ENCODE measurements at places on chromosomes 5 and 9.

DNA sequence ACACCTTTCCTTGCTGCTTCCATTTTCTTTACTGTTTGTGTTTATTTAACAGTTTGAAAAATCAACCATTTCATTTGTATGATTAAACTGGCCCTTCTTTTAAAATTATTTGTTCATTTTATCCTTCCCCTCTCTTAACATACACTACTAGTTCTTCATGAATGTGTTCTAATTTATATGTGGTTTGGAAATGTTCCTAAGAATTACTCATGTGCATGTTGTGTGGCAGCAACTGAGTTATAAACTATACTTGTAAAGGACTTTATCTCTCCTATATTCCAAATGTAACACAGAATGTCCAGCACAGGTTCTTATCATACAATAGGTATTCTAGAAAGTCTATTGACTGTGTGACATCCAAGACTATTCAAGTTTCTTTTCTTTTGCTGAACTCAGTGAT, 358.2 kb upstream of the MEF2C start:
- DNase-seq, result no peak

GRCh38 chr9:129173296-129174101, 4.6 kb downstream of the IER5L start:
- no peak for DNase-seq

GRCh38 chr5:58740956-58741355, 158.1 kb downstream of the RAB3C start:
- no peak for DNase-seq

GRCh38 chr9:127614961-127615360, 2.9 kb downstream of the STXBP1 start:
- no peak for DNase-seq

DNA sequence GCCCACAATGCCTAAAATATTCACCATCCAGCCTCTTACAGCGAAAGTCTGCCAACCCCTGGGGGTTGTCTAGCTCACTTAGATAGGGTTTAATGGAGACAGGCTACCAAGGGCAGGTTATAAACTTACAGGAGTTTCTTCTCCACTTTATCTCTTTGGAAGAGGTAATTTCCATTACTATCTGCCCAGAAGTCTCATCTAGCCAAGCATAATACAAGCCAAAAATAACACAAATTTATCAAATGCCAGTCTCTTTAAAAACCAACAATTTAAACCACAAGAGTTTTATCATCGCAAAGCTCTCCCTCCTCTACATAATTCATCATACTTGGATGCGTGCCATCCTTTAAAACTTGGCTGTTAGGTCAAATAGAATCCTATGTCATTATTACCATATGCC, 6.2 kb downstream of the RBM22 start:
- DNase-seq, result no peak

GRCh38 chr5:178421699-178422399, 168.3 kb downstream of the COL23A1 start:
- DNase-seq, result no peak

DNA sequence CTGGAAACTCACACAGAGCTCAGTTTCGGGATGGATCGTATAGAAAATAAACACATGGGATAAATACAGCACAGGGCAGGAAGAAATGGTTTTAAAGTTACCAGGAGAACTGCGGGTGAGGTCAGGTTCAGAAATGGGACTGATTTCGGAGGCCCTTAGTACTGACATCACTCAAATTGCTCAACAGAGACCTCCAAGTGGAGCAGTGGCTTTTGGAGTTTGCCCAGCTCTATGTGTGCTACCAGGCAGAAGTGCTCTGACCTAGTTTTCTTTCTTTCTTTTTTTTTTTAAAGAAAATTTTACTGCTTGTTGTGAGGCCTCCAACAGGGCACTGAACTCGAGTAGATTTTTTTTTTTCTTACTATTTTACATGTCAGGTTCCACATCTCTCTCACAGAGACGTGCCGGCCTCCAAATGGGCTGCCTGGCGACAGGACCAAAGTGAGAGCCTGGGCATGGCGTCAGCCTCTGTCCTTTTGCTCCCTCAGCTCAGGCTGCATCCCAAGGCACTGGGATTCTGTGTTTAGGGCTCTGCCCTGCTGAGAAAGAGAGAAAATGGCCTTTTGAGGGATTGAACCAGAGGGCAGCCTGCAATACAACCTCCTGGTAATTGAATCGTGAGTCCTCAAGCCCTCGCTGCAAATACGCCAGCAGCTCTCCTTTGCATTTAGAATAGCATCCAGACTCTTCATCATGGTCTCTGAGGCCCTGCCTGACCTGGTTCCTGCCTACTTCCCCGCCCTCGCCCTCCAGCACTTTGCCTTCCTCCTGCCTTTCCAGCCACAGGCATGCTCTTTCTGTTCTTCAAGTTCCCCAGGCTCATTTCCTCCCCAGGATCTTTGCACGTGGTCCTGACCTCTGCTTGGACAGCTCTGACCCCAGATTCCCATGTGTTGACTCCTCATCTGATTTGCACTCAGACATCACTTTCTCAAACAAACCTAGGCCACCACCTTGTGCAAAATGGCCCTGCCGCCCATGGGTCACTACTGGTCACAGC, 173.5 kb downstream of the FGF1 start:
- no peak for DNase-seq

- no peak for DNase-seq
Observed at GRCh38 chr5:107955321-107955720, 284.6 kb upstream of the EFNA5 start.

GRCh38 chr5:89313044-89313443, 430.1 kb upstream of the MEF2C start:
- no peak for DNase-seq

DNA sequence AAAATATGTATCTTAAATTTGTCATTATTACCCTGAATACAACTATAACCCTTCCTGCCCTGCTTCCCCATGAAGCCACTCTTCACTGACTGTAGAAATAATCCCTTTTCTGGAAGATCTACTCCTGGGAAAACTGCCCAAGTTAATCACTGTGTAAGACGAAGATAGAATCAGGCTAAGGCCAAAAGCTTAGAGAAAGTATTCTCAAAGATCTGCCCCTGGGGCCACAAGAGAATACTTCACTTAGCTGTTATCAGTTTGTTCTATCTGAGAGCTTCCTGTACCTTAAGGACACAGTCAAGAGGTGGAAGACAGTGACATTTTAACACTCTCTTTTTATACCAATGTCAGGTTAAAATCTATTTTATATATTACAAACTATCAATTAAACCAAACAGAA, 33.8 kb downstream of the RNF145 start:
- DNase-seq, result no peak

DNA sequence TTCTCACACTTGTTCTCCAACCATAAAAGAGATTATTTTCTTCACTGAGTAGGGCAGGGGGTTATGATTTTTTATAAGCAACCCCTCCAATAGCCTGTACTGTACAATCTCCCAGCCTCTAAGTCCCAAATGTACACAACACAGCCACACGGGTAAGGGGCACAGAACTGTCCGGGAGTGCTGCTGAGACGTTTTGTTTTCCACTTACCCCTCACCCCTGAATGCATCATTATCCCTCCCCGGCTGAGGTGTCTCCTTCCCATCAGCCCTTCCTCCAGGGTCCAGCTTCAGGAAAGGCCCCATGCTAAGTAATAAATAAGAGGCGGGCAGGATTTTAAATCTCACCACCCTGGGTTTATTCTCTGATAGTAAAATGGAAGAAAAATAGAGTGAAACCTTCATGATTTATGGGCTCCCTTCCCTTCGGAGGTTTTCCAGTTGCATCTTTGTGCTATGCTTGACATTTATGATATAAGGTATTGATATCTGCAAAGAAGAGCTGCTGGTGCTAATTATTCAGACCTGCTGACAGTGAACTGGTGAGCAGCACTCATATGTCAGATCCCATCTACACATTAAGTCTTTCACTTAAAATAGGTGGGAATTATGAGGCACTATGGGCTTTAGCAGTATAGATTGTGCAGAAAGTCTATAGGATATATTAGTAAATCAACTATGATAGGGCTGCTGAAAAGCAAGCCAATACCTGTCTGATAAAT, 67.2 kb upstream of the MEGF10 start:
- no peak for DNase-seq

DNA sequence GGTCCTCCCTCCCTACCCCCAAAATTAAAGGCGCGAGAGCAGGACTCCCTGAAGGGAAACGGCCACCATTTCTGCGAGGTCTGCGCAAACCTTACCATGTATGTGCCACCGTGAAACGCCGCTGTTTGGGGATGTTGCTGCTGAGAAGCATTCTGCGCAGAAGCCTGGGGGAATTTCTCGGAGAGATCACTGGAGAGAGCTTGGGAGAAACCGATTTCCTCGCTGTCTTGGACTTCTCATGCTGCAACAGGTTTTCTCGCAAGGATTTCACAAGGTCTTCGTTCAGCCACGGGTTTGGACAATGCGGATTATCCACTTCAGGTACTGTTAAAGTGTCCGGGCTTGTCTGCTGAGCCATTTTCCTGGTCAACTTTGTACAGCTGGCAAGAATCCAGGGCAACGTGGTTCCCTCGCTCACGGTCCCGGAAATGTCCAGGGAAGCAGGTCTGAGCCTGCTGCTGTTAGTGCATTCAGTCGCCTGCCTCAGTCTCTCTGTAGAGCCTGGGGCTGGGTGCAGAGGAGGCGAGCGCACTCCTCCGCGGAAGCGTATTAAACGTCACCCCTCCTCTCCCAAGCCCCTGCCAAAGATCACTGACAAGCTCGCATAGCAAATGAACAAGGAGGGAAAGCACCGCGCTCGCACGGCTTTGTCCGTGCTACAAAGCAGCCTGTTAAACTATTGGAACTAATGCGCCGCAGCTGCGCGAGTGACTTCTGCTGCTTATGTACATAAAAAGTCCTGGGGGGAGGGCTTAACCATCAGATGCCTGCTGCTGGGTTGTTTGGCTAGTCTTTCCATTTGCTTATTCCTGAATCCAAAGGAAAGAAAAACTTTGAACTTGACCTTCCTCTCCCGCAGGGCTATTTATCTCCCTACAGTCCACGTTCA, 125.1 kb downstream of the PDE4D start:
- DNase-seq, result no peak

DNA sequence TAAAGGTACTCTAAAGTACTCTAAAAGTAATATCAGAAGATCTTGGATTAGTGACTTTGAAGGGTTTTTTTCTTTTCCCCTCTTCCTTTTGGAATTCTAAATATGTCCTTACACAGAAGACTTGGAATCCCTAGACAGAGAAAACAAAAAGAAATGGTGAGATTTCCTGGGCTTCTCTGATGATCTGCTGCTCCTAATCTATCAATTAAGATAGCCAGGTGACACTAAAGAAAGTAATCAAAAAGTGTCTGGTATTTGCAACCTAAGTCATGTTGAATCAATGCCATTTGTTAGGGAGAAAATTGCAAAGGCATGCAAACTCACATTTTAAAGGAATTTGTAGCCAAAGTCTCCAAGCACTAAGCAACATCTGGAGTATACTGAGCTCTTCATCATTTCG, 29.5 kb upstream of the MYO10 start:
- DNase-seq, result no peak

DNA sequence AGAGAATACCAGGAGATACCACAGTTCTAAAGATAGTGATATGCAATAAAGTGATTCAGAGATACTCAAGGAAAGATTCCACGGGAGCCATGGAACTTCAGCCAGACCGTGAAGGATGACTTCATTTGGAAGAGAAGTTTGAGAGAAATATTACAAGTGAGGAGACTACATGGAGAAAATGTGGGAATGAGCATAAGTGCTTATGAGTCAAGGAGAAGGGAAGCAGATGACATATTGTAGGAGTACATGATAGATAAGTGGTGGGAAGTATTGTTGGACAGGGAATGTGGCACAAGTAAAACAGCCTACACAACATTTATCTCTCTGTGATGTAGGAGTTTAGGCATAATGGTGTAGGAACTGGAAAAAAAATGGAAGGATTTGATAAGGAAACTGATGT, 122.1 kb upstream of the FBXL17 start:
- no peak for DNase-seq

DNA sequence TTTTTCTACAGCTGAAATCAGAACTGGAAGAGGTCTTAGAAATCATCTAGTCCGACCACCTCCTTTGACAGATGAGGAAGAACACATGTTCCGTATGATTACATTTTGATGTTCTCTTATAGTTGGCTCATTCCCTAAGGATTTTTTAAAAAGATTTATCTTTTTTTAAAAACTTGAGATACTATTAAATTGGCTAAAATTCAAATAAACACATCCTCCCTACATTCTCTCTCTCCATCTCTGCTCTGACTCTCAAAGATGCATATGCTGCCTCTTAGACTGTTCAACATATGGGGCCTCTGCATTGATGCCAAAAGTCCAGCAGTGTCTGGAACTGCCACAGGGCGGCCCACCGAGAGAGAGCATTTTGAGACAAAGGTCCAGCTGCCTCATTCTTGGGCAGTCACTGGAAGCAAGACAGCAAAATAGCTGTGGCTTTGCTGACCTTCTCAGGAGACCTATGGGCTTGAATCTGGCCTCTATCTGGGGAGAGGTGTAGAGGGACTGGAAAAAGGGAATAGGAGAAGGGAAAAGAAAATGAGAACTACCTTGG, 12.8 kb upstream of the TSSK1B start:
- no peak for DNase-seq

DNA sequence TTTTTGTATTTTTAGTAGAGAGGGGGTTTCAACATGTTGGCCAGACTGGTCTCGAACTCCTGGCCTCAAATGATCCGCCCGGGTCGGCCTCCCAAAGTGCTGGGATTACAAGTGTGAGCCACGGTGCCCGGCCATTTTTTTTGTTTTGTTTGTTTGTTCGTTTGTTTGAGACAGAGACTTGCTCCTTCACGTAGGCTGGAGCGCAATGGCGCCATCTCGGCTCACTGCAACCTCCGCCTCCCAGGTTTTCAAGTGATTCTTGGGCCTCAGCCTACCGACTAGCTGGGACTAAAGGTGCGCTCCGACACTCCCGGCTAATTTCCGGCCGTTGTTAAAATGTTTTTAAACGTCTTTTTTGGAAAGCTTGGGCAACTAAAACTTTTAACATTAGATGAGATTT, 54.0 kb downstream of the SHOC1 start:
- DNase-seq, result no peak

DNA sequence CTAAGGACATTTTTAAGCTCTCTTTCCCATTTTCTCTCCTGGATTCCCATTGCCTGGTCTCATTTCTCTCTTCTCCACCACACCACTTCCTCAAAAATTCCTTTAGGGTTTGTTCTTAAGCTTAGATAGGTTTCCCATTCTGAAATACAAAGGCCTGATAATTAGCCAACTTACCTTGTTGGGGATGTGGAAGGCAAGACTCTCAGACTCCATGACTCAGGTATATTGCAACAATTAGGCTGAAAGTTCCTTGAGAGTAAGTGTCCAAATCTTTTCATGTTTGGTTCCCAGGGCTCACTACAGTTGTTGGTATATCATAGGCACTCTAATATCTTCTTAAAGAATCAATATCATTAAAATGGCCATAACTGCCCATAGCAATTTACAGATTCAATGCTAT, 43.6 kb downstream of the FXN start:
- no peak for DNase-seq

- no peak for DNase-seq
Observed at GRCh38 chr5:143376911-143377813, 26.3 kb downstream of the NR3C1 start.
